PC-3 (cell line): ENCODE measurements at places on chromosomes 7 and 10. TPM values are rescaled to one million over a fixed set of nuclear protein-coding genes. Genes with fewer than 3 reads are reported as not detected.

Gene ASAH2B
- total RNA-seq, result 19.6 and 21.8 TPM in 2 replicates

Gene REPIN1
- total RNA-seq, result 124 and 153 TPM in 2 replicates

Gene ZCCHC24
- total RNA-seq, result 32.9 and 40.7 TPM in 2 replicates

Gene FLNC
- total RNA-seq, result 88.7 and 121 TPM in 2 replicates

Gene TNS3
- 71.4 and 72.3 TPM in 2 replicates for total RNA-seq

Gene TRAPPC14
- total RNA-seq, result 19.2 and 20.3 TPM in 2 replicates

Gene EFCAB10
- 0.18 TPM in 1 of 2 replicates, not detected in the other for total RNA-seq

Gene NEBL
- total RNA-seq, result 14.7 and 18.8 TPM in 2 replicates

Gene SCART1
- total RNA-seq, result 2.4 and 5.1 TPM in 2 replicates

Gene CRPPA
- 0.75 and 1.2 TPM in 2 replicates for total RNA-seq

Gene IFIT3
- 5.0 and 7.1 TPM in 2 replicates for total RNA-seq

Gene SPDYE11
- total RNA-seq, result not detected in 2 replicates

DNA sequence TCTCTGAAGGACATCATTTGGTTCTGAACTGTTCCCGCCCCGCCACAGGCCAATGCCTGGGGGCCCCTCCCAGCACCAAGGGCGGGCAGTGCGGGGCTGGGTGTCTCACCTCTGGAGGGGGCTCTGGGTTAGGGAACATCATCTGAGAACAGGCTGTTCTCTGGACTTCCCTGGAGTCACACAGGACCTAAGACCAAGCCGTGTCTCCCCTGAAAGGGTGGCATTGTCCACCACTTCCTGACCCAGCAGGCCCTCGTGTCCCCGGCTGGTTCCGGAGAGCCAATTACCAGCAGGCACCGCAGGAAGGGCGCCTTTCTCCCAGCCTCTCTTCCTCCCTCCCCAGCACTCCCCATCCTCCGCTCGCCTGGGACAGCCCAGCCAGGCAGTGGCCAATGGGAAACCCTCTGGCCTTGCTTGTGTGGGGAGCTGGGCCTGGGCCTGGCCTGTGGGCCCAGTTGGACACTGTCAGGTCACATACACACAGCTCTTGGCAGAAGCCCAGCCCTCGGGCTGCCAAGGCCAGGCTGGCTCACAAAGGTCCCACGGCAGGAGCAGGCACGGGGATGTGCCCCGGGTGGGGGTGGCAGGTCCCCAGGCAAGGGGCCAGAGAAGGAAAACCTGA, 119.5 kb downstream of the SPDYE5 start:
- DNase-seq, result no peak
- no peak overlapping the region for H3K27ac ChIP-seq
- no peaks in the 10 kb centered on the region for H3K27me3 ChIP-seq
- no peaks in the 10 kb centered on the region for H3K4me1 ChIP-seq
- no peak overlapping the region for H3K4me3 ChIP-seq

GRCh38 chr7:148794476-148794875, 89.6 kb downstream of the EZH2 start:
- DNase-seq, result no peak
- H3K27me3 ChIP-seq, result no peaks in the 10 kb centered on the region
- H3K4me3 ChIP-seq, result no peak overlapping the region
- H3K27ac ChIP-seq, result no peak overlapping the region
- H3K4me1 ChIP-seq, result no peaks in the 10 kb centered on the region

- H3K27me3 ChIP-seq, result no peaks in the 10 kb centered on the region
- no peak overlapping the region for H3K4me3 ChIP-seq
- no peak overlapping the region for H3K27ac ChIP-seq
- no peaks in the 10 kb centered on the region for H3K36me3 ChIP-seq
- DNase-seq, result no peak
- no peaks in the 10 kb centered on the region for H3K4me1 ChIP-seq
Measured at GRCh38 chr7:51058764-51059163, 257.8 kb downstream of the COBL start.

DNA sequence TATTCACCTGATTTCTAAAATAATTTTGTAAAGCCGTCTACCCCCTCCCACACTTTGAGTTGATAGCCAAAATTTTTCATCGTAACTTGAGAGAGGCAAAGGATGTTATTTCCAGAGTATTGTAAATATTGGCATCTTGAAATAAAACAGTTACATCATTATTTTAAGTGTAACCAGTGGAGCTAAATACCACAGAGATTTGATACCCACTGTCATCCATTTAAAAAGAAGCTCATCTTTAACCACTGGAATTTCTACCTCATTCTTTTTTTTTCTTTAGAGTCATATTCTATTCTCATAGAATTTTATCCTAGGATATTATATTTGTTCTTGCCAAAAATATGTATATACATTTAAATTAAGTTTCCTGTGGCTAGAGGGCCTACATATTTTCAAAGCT, 48.6 kb downstream of the CAMK1D start:
- H3K27ac ChIP-seq, result peak overlapping the region; percentile 92
- no peaks in the 10 kb centered on the region for H3K36me3 ChIP-seq
- H3K27me3 ChIP-seq, result no peaks in the 10 kb centered on the region
- no peak for DNase-seq
- peaks cover 31% of the 10 kb centered on the region for H3K4me1 ChIP-seq

- no peaks in the 10 kb centered on the region for H3K4me1 ChIP-seq
- H3K4me3 ChIP-seq, result no peak overlapping the region
- no peak for DNase-seq
- no peaks in the 10 kb centered on the region for H3K27me3 ChIP-seq
- no peak overlapping the region for H3K27ac ChIP-seq
- H3K36me3 ChIP-seq, result no peaks in the 10 kb centered on the region
Measured at GRCh38 chr7:149759093-149759860, 14.1 kb downstream of the ZNF467 start.

- DNase-seq, result no peak
- no peak overlapping the region for H3K4me3 ChIP-seq
- H3K27me3 ChIP-seq, result peaks cover 6% of the 10 kb centered on the region; the same call in 1 of the 2 replicates
- no peak overlapping the region for H3K27ac ChIP-seq
- H3K36me3 ChIP-seq, result no peaks in the 10 kb centered on the region
Measured at GRCh38 chr7:144584726-144585125, 181.2 kb upstream of the NOBOX start.

DNA sequence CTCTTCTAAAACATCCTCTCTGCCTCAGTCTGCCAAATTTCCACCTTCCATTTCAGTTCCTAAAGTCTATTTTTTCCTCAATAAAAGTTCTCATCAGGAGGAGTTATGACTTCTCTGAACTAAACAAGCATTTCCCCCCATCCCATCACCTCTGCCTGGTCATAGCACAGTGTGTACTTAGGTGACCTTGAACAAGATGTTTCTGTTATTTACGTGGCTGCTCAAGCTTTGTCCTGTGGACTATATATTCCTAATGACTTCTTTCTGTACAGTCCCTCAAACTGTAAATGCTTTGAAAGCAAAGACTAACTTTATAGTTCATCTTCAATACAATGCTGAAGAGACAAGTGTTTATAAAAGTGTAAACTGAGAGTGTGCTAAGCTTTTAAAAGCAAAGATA, 166.9 kb downstream of the CPEB3 start:
- H3K4me3 ChIP-seq, result peak overlapping the region; percentile 33; the same call in 1 of the 2 replicates
- no peak for DNase-seq
- H3K4me1 ChIP-seq, result peaks cover 51% of the 10 kb centered on the region
- peak overlapping the region; percentile 80 for H3K27ac ChIP-seq

DNA sequence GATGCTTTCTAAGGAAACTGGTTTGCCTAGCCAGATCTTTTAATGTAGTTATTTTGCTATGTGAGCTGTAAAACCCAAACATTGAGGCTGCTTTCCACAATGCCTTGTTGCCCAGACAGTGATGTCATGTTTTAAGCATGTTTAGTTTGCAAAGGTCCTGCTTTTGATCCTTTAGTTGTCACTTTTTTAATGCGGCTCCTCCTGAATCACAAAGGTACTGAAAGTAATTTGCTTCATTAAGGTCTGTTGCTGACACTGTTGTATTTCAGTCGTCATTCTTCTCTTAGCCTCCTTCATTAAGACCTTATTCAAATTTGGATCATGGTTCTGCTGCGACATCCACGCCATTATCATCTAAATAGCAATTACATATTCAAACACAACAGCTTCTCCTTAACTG, 10.6 kb downstream of the RPA3 start:
- no peak overlapping the region for H3K4me3 ChIP-seq
- no peaks in the 10 kb centered on the region for H3K36me3 ChIP-seq
- DNase-seq, result peak; percentile 2
- no peaks in the 10 kb centered on the region for H3K27me3 ChIP-seq

DNA sequence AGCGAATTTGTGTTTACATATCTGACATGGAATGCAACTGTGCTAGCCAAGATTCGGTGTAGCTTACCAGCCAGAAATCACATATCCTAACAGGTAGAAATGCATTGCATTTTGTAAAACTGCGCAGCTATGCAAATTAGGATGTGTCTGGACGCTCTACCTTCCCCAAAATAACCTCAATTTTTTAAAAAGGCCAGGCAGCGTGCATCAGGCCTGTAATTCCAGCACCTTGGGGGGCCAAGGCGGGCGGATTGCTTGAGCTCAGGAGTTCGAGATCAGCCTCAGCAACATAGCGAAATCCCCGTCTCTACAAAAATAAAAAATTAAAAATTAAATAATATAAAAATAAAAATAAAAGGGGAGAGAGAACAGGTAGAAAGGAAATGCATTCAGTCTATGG, 305.0 kb downstream of the TYW1 start:
- peaks cover 9% of the 10 kb centered on the region; the same call in 1 of the 2 replicates for H3K36me3 ChIP-seq
- peaks cover 3% of the 10 kb centered on the region for H3K4me1 ChIP-seq
- DNase-seq, result no peak
- H3K27me3 ChIP-seq, result no peaks in the 10 kb centered on the region
- peak overlapping the region; percentile 96 for H3K4me3 ChIP-seq

- H3K36me3 ChIP-seq, result no peaks in the 10 kb centered on the region
- DNase-seq, result peak; percentile 31
- H3K4me3 ChIP-seq, result no peak overlapping the region; the same call in 1 of the 2 replicates
Measured at GRCh38 chr7:102991077-102991539, 78.3 kb downstream of the LRRC17 start.

GRCh38 chr7:99459087-99459486, 6.9 kb downstream of the ATP5MF start:
- H3K36me3 ChIP-seq, result peaks cover 49% of the 10 kb centered on the region
- H3K27me3 ChIP-seq, result no peaks in the 10 kb centered on the region
- H3K27ac ChIP-seq, result no peak overlapping the region
- DNase-seq, result peak; percentile 43
- H3K4me1 ChIP-seq, result no peaks in the 10 kb centered on the region

- no peaks in the 10 kb centered on the region for H3K27me3 ChIP-seq
- DNase-seq, result peak; percentile 71
- H3K4me1 ChIP-seq, result peaks cover 57% of the 10 kb centered on the region
- H3K36me3 ChIP-seq, result no peaks in the 10 kb centered on the region
Measured at GRCh38 chr10:124741281-124741921, 2.8 kb downstream of the FAM53B start.

DNA sequence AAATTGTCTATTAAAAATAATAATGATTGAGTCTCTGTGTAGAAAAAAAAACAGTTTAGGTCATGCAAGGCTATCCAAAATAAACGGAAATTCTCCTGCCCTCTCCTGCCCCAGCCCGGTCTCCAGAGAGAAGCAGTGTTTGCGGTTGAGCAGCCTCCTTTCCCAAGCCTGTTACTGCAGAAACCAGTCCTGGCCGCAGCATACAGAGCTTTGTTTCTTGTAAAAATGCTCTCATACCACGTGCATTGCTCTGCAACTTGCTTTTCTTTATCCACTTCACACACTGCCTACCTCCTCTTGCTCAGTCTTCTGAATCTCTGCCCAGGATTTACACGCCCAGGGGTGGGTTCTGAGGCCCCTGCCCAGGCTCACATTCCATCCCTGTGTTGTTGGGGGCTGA, 34.4 kb upstream of the CUL1 start:
- H3K27me3 ChIP-seq, result no peaks in the 10 kb centered on the region
- no peak overlapping the region for H3K4me3 ChIP-seq
- no peaks in the 10 kb centered on the region for H3K4me1 ChIP-seq
- no peak overlapping the region for H3K27ac ChIP-seq

DNA sequence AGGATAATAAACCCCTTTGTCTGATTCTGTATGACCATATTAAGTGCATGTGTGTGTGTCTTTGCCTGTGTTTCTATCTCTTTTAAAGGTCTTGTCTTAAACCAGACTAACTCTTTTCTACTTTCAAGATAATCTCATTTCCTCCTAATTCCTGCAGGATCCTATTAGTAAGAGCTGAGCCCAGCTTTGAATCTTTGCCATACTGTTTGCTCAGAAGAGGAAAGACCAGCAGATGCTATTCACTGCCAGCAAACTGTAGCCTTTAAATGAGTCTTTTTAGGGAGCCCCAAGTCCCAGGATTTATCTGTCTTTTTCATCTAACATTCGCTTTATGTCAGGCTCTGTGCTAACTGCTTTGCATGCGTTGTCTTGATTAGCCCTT, 2.9 kb downstream of the GPR158 start:
- H3K27ac ChIP-seq, result no peak overlapping the region
- H3K27me3 ChIP-seq, result peaks cover 38% of the 10 kb centered on the region
- DNase-seq, result no peak
- H3K4me1 ChIP-seq, result no peaks in the 10 kb centered on the region

DNA sequence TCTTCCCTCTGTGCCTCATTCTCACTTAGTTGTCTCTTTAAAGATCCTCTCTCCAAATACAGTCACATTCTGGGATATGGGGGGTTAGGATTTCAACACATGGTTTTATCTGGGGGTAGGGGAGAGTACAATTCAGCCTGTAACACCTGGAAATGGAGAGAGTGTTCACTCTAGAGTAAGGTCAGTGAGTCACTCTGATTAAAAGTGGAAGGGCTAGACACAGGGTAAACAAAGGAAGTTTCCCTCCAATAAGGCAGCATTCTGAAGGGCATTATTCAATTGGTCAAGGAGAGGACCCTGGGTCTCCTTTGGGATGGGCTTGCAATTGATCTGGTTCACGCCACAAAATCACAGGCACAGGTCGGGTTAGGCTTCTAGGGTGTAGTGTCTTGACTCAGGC, 232.8 kb upstream of the NPSR1 start:
- H3K27ac ChIP-seq, result no peak overlapping the region

GRCh38 chr7:77738382-77738781, 42.1 kb downstream of the RSBN1L start:
- no peaks in the 10 kb centered on the region for H3K27me3 ChIP-seq
- no peaks in the 10 kb centered on the region for H3K36me3 ChIP-seq
- no peak overlapping the region for H3K27ac ChIP-seq
- H3K4me3 ChIP-seq, result no peak overlapping the region
- peaks cover 15% of the 10 kb centered on the region for H3K4me1 ChIP-seq

DNA sequence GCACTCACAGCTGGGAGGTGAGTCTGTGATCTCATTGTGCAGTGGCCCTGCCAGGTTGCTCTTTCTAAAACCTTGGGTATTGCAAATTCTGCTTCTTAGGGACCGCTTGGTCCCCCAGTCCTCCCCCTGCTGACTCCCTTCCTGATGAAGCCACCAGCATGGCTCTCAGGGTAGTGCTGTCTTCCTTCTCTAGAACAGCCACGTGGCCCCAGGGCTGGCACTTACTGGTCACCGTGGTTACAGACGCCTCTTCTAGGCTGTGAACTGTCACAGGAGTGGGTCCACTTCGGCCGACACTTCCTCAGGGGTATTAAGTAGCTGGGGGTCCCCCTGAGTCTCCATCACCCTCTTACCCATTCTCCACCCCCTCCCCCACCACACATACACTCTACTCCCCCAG, 2.7 kb upstream of the HTRA1 start:
- no peak overlapping the region for H3K4me3 ChIP-seq
- H3K27ac ChIP-seq, result no peak overlapping the region

- H3K4me1 ChIP-seq, result no peaks in the 10 kb centered on the region
- no peak overlapping the region for H3K4me3 ChIP-seq
- DNase-seq, result no peak
Measured at GRCh38 chr7:112882991-112883390, 92.8 kb upstream of the TMEM168 start.

- no peak for DNase-seq
Measured at GRCh38 chr10:64463406-64463805, 942.2 kb downstream of the REEP3 start.

- H3K4me1 ChIP-seq, result peaks cover 16% of the 10 kb centered on the region
- 0 out of 2 replicates have a peak, but pooled peaks cover 6% of the 10 kb centered on the region for H3K36me3 ChIP-seq
- no peak overlapping the region for H3K4me3 ChIP-seq
- DNase-seq, result no peak
- H3K27ac ChIP-seq, result no peak overlapping the region
Measured at GRCh38 chr10:59654007-59654406, 55.6 kb downstream of the SLC16A9 start.

GRCh38 chr10:106825576-106826364, 338.7 kb downstream of the SORCS1 start:
- no peak overlapping the region for H3K27ac ChIP-seq
- H3K4me3 ChIP-seq, result no peak overlapping the region
